ENCODE measurements at places on chromosomes 12 and 14.
A peak's percentile ranks its signal among the peaks of the same experiment; 100 is the strongest.

DNA sequence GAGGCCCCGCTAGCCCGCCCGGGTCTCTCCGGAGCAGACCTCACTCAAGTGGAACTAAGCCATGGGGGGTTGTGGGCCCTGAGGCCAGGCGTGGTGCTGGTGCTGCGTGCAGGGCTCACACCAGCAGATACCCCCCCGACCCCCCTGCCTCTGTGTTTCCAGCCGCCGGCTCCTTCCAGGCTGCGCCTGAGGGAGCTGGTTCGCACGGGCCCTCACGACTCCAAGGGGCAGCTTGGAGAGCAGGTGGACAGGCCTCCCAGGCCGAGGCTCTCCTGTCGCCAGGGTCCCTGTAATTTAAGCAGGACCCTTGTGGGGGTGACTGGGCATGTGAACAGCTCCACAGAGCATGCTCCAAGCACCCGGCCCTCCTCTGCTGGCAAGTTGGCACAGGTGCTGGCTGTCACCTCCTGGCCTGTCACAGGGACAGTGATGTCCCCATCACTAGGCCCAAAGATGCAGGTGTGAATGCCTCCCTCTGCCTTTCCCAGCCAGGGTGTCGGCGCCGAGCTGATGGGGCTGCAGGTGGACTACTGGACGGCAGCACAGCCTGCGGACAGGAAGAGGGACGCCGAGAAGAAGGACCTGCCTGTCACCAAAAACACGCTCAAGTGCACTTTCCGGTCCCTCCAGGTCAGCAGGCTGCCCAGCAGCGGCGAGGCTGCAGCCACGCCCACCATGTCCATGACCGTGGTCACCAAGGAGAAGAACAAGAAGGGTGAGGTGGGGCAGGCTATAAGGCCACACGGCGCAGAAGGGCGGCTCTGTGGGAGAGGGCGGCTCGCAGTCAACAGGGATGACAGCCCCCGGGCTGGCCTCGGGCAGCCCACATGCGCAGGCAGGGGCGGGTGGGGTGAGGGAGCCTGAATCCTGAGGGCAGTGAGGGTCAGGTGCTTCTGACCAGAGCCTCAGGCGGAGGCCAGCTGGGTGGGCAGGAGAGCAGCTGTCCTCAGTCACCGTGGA is 5.9 kb upstream of the TEX22 start:
- DNase-seq, result no peak

DNA sequence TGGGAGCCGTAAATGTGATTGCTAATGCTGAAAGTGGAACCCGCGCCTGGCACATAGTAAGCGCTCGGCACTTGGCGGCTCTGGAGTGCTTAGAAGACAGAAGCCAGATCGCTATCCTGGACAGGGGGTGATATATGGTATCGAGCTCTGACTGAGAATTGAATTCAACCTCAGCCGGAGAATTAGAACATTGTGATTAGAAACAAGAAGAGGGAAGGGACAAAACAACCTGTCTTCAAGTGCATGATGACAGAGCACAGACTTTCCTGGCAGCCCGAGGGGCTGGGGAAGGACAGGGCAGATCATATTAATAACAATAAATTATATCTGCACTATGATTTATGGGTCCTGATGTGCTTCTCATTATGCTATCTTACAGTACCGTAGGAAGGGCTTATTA is 66.9 kb upstream of the TBX3 start:
- DNase-seq, result no peak

DNA sequence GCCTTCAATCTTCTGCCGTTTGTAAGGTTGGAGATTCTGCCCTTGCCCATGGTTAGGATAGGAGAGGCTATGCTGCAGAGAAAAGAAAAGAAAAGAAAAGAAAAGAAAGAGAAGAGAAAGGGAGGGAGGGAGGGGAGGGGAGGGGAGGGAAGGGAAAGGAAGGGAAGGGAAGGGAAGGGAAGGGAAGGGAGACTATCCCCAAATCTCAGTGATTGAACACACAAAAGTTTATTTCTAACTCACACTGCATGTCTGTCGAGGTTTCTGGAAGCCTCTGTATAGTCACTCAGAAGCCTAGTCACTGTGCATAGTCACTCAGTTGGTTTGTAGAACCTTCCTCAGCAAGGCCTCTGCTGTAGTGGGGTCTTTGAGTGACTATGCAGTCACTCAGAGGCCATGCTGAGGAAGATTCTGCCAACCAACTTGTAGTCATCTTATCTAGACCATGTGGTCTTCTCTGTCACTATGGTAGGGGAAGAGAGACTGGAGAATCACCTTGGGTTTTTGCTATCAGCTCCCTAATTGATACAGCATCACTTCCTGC is 52.3 kb upstream of the ABCC9 start:
- DNase-seq, result no peak

DNA sequence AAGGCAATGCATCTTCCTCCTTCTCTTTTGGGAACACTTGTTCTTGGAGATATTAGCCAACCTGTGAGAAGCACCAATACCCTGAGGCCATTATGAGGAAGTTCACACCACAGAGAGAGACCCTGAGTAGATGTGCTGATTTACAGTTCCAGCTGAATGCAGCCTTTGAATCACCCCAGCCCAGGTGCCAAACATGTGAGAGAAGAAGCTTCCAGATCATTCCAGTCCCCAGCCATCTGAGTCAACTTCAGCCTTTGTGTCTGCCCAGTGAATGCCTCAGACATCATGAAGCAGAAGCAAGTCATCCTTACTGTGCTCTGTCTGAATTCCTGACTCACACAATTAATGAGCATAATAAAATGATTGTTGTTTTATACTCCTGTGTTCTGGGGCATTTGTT is 25.1 kb downstream of the C12orf42 start:
- no peak for DNase-seq

GRCh38 chr12:2803635-2804392 is 8.7 kb upstream of the ITFG2 start:
- no peak for DNase-seq

GRCh38 chr12:64937452-64937851 is 113.0 kb downstream of the TBC1D30 start:
- DNase-seq, result no peak

DNA sequence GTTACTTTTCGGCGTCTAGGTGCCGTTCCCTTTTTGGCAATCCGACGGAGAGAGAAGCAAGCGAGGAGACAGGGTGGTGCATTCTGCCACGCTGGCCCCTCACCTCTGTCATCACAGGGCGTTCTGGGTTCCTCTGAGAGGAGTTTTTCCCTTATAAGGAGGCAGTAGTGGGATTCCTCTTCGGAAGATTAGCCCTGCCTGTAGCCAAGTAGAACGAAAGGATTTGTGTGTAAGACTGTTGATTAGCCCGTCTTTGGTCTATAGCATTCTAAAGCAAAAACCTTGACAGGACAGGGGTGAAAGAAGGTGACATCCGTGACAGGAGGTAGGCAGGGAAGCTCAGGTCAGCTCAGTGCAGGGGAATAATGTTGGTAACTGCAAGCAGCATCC is 9.1 kb upstream of the NEMF start:
- DNase-seq, result peak; percentile 43

DNA sequence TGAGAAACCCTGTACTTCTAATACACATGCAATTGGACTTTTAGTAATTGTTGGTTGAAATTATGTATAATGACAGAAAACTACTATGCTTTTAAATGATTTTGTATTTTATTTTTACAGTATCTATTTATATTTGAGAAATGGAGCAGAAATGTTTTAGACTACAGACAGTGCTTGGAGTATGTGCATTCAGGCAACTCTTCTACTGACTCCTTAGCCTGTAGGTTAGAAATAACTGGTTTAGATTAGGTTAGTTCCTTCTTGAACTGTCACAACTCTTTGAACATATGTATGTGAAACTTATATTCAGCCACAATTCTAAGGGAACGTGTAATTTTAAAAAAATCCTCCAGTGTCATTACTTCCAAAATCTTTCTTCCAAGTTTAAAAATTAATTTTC is 1.7 kb downstream of the FGFR1OP2 start:
- DNase-seq, result no peak

GRCh38 chr14:31206536-31207286 is 882 bp downstream of the HECTD1 start:
- DNase-seq, result peak; percentile 68

DNA sequence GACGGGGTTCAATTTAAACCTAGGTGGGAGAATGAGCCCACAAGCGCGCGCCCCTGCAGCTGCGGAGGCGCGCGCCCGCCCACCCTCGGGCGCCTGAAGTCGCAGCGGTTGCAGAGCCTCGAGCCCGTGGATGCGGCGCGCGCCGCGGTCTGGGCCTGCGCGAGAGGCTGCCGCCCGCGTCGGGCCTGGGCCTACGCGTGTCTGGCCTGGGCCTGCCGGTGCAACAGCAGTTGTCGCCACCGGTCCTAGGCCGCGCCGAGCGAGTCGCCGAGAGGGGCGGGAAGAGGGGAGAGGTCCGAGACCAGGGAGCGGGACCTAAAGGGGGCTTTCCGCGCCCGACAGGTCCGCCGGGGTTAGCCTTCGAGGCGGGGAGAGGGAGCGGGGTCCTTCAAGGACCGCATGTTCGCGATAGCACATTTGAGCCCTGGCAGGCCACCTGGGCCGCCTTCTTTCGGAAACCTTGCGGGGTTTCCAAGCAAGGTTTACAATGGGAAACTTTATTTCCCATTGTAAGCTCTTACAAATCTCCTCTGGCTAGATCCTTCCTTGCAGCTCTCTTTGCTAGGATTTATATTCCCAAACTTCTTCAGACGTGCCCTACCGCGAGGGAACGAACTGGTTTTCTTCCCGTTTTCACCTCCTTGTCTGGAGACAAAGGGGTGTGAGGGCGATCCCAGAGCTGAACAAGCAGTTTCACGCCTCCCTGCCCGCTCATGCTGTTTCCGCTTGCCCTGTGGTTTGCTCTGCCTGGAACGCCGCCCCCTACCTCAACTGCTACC is 6.8 kb downstream of the SIX6 start:
- DNase-seq, result no peak

Measured in stimulated activated naive CD4-positive, alpha-beta T cell treated with Interleukin-2 at 50 U/mL for 16 hours (primary cell).